ENCODE measurements at places on chromosomes 11 and 22. TPM values are rescaled to one million over a fixed set of nuclear protein-coding genes. Genes with fewer than 3 reads are reported as not detected.

DUSP18 gene
- 12.0 TPM for total RNA-seq

MISFA gene
- 2.6 TPM for total RNA-seq

RIMBP3B gene
- total RNA-seq: not detected

FAM180B gene
- total RNA-seq: not detected

SCUBE2 gene
- 78.7 TPM for total RNA-seq

VSIG10L2 gene
- total RNA-seq: 3.6 TPM

RASL10A gene
- 4.3 TPM for total RNA-seq

APLNR gene
- 0.80 TPM for total RNA-seq

CD59 gene
- 563 TPM for total RNA-seq

PRCP gene
- total RNA-seq: 61.8 TPM

BEST1 gene
- total RNA-seq: 3.7 TPM

ME3 gene
- 53.0 TPM for total RNA-seq

ARHGAP32 gene
- 19.8 TPM for total RNA-seq

HORMAD2 gene
- not detected for total RNA-seq

OVOL1 gene
- total RNA-seq: 3.6 TPM

GRCh38 chr11:62909107-62909894 is 11.9 kb downstream of the CHRM1 start:
- peak; percentile 87 for DNase-seq

- no peak for DNase-seq
Observed at GRCh38 chr22:26559961-26560575, 29.9 kb downstream of the TPST2 start.

GRCh38 chr11:79447038-79447786 is 6.4 kb upstream of the TENM4 start:
- no peak for DNase-seq

GRCh38 chr11:115425250-115425649 is 79.0 kb downstream of the CADM1 start:
- no peak for DNase-seq

GRCh38 chr11:80948781-80949180 is 1508.0 kb upstream of the TENM4 start:
- no peak for DNase-seq

DNA sequence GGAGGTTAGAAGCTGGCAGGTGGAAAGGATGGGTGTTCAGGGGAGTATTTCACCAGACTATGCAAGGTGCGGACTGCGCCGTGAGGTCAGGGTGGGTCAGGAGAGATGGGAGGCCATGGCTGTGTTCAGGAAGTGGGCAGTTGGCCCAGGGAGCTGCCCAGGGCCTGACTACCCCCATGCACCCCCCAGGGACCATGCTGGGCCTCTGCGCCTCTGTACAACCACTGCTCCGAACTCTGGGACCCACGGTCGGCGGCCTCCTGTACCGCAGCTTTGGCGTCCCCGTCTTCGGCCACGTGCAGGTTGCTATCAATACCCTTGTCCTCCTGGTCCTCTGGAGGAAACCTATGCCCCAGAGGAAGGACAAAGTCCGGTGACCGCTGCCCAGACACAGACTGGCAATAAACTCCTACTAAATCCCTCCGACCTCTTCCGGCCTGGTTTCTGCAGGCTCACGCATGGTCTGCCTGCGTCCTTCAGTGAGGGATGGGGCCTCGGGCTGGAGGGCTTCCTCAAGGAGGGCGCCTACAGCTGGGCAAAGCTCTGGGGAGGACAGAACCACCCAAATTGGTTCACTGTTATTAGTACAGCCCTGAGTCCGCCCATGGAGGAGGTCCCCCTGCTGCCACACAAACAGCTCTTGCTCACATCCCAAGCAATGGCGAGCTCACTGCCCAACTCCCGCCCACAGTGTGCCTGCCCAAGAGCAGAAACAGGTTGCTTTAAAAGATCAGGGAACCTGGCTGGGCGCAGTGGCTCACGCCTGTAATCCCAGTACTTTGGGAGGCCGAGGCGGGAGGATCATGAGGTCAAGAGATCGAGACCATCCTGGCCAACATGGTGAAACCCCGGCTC is 4.2 kb downstream of the PHLDA2 start:
- no peak for DNase-seq

- no peak for DNase-seq
Observed at GRCh38 chr11:112795142-112795815, 165.9 kb upstream of the NCAM1 start.

DNA sequence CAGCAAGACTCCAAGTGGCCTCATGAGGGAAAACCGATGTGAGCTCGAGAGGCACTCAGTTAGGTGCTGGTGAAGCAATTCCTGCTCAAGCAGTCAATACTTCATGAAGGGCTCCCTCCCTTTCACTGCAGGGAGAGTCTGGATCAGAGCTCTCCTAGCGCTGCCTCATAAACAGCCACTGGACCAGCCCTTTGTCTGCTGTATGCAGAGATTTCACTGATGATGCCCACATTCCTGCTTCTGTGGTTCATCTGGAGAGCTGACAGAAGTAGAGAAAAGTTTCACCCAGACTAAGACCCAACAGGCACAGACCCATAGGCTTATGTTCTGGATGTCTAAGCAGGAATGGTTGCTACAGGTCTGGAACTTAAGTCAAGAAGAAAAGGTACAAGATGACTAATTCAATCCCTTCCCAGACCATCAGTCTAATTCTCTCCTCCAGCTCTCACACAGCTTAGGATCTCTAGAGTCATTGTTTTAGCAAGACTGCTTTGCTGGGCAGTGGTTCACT is 4.0 kb downstream of the UCP2 start:
- DNase-seq: no peak

DNA sequence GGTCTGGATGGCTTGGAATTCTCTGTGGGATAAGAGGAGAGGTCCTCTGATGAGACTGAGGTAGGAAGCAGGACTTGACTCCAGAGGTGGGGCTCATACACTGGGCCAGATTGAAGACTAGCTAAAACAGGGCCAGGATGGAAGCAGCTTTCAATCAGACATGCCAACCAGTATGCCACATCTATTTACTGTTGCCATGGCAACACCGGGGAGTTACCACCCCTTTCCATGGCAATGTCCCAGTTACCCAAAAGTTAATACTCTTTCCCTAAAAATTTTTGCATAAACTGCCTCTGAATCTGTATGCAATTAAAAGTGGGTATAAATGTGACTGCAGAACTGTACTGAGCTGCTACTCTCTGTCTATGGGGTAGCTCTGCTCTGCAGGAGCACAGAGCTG is 247.5 kb upstream of the ZBED5 start:
- no peak for DNase-seq

GRCh38 chr22:45225732-45226502 is 14.8 kb downstream of the KIAA0930 start:
- peak; percentile 57 for DNase-seq

DNA sequence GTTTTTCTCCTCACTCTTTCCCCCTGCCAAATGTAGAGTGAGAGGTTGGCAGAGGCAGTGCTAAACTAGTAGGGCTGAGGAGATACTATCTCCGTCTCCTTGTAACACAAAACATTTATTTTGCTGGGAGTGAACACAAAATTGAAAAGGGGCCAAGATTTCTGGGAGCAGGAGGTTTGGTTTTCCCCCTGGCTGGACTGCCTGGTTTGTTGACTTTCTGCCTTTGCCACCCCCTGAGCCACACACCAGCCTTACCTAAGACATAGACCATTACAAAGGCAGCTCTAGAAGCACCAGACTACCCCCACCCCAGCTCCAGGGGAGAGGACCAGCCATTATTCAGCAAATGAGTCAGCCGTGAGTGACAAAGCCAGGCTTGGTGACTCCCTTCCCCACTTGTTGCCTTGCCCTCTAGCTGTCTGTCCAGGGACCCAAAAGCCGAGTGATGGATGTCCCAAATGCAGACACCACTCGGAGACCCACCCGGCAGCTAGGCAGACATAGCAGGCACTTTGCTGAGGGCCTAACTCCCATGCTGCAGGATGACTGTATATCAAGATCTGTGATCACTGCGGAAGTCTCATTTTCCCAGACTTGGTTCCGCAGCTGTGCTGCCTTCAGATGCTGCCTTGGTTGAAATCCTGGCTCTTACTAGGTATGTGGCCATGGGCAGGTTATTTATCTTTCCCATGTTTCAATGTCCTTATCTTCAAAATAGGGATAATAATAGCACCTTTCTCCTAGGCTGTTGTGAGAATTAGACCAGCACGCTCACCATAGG is 17.7 kb upstream of the CDON start:
- peak; percentile 34 for DNase-seq

- DNase-seq: no peak
Observed at GRCh38 chr11:109745996-109746625, 324.1 kb downstream of the C11orf87 start.

DNA sequence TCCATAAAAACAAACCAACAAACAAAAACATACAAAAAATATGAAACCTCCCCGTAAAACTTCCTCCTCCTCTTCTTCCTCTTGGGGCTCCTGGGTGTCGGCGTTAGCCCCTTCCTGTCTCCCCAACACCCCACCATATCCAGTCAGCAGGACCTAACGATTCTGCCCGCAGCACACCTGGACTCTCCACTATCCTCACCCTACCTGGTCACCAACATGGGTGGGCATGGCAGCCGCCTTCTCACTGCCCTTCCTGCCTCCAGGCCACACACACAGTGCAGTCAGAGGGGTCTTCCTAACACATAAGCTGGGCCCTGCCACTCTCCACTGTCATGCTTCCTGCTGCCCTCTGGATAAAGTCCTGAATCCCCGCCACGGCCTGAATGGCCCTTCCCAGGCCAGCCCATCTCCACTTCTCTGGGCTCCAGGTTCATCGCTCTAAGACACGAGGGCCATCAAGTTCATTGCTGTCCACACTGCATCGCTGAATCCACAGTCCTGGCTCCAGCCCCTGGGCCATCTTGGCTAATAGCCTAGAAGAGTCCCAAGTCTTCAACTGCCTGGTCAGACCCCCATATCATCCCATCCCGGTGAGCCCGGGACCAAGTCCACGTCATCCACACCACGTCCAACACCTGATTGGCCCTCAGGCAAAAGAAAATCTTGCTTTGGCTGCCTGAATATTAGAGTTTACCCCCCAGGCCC is 76.2 kb downstream of the IGLL1 start:
- DNase-seq: no peak

GRCh38 chr11:62015615-62016014 is 48.2 kb upstream of the FTH1 start:
- DNase-seq: no peak

DNA sequence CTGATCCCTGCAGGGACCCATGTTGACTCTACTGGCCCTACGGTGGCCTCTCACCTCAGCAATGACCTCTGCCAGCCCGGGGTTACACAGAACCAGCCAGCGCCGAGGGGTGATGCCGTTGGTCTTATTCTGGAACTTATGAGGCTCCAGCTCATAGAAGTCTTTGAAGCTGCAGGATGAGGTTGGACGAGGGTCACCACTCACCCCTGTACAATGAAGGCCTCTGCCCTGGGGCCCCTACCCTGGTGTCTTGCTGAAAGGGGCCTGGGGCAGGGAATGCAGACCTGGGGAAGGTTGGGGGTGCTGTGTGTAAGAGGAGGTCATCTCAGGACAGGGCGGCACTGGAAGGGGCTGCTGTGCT is 6.8 kb downstream of the PYGM start:
- peak; percentile 37 for DNase-seq

GRCh38 chr11:45860764-45861510 is 13.7 kb downstream of the CRY2 start:
- DNase-seq: no peak

GRCh38 chr11:82895437-82896091 is 4.7 kb downstream of the PRCP start:
- no peak for DNase-seq

GRCh38 chr11:37704791-37705190 is 1106.8 kb upstream of the RAG2 start:
- no peak for DNase-seq

DNA sequence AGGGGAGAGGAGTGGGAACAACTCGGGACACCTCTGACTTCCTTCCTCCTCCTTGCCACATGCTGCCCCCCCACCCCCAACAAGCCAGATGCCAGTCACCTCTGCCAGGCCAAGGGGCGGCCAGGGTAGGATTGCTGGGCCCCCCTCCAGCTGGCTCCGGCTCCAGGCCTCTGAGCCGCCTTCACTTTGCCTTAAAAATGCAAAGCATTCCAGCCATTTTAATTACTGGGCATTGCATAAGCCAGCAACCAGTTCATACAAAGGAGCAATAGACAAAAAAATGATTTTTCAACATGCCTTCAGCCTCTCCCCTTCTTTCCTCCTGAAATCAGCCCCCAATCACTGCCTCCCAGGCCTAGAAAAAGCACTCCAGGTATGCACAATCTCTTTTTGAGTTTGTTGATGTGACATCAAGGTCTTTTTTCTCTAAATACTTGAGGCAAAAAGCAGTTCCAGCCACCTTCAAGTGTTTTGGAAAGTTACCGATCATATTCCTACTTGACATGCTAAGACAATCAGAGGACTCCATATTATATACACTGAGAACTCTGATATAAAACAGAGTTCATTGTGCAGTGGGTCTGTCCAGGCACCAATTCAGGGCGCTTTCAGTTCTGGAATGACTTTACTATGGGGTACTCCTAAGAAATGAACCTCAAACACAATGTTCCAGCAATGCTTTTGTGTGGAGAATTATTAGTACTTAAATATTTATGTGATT is 12.4 kb upstream of the TIMP3 start:
- DNase-seq: no peak

DNA sequence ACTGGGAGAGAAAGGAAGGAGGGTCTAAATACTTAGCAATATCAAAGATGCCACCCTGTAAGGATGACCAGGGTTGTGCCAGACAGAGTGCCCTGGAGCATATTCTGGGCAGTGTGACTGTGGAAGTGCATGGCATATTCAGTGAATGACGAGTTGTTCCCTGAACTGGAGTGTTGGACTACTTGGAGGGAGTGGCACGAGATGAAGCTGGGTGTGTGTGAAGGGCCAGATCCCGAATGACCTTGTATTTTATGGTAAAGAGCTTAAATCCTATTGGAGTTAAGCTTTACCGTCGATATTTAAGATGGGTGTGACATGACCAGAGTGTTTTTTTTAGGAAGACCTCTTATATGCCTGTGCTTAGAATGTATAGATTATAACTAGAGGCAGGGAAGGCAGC is 48.8 kb downstream of the STIM1 start:
- DNase-seq: peak; percentile 67

DNA sequence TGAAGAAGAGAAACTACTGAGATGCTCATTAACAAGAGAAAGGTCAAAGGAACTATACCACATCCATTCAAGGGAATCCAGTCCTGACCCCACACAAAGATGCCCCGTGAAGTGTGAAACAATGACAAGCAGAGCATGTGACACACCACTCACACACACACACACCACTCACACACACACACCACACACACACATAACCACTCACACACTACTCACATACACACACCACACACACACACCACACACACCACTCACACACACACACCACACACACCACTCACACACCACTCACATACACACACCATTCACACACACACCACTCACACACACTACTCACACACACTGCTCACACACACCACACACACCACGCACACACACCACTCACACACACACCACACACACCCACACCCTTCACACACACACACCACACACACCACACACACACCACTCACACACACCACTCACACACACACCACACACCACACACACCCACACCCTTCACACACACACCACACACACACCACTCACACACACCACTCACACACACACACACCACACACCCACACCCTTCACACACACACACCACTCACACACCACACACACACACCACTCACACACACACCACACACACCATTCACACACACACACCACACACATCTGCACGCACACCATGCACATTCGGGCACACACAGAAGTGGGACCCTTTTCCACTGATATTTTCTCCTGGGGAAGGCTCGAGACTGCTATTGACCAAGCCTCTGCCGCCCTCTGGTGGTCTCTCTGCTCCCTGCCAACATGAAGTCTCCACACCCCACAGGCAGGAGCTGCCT is 32.0 kb upstream of the COMT start:
- DNase-seq: peak; percentile 75

- no peak for DNase-seq
Observed at GRCh38 chr11:70739811-70740487, 341.6 kb downstream of the CTTN start.

- DNase-seq: peak; percentile 1
Observed at GRCh38 chr11:73187854-73188253, 30.2 kb upstream of the P2RY2 start.

Measured in breast epithelium (tissue), 4 donors.